Thoracic aorta (tissue), 2 donors: ENCODE measurements at places on chromosomes 16 and 17. TPM values are rescaled to one million over a fixed set of nuclear protein-coding genes. Genes with fewer than 3 reads are reported as not detected.

Gene SLFN12L
- total RNA-seq = 4.1 TPM

Gene HS3ST3A1
- 1.5 TPM for total RNA-seq

Gene ZG16
- total RNA-seq = not detected

- H3K36me3 ChIP-seq = no peaks in the 10 kb centered on the region
- peaks cover 5% of the 10 kb centered on the region for H3K27me3 ChIP-seq
- H3K27ac ChIP-seq = no peak overlapping the region
- H3K4me3 ChIP-seq = no peak overlapping the region
- DNase-seq = no peak
Measured at GRCh38 chr17:44360144-44360533, 3.5 kb downstream of the FAM171A2 start.

- no peaks in the 10 kb centered on the region for H3K4me1 ChIP-seq
- H3K36me3 ChIP-seq = no peaks in the 10 kb centered on the region
- no peaks in the 10 kb centered on the region for H3K27me3 ChIP-seq
- DNase-seq = no peak
- no peak overlapping the region for H3K4me3 ChIP-seq
Measured at GRCh38 chr17:72033334-72033733, 87.5 kb upstream of the SOX9 start.

Gene PRAC2
- total RNA-seq = not detected

Gene KRT17
- 74.7 TPM for total RNA-seq

GRCh38 chr17:58643147-58643546 lies 48.7 kb downstream of the TEX14 start:
- no peak overlapping the region for H3K4me3 ChIP-seq
- no peak for DNase-seq
- no peaks in the 10 kb centered on the region for H3K4me1 ChIP-seq
- H3K27me3 ChIP-seq = no peaks in the 10 kb centered on the region

DNA sequence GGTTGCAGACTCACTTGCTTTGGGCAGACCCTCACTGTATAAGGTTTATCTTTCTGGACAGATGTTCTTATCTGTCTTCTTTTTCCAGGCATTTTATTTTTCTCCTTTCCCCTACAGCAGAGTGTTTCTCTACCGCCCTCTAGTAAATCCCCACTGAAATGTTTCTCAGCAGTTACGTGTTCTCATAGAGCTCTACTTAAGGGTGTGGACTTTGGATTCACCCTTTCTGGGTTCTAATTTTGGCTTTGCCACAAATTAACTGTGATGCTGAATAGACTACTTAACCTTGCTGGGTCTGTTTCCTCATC lies 2.0 kb downstream of the ADAT1 start:
- no peak overlapping the region for H3K27ac ChIP-seq
- no peaks in the 10 kb centered on the region for H3K27me3 ChIP-seq

Gene ST6GALNAC1
- 1.3 TPM for total RNA-seq

- H3K27me3 ChIP-seq = no peaks in the 10 kb centered on the region
- peaks cover 13% of the 10 kb centered on the region for H3K4me1 ChIP-seq
- no peak overlapping the region for H3K4me3 ChIP-seq
- DNase-seq = no peak
Measured at GRCh38 chr16:48441106-48441505, 55.9 kb upstream of the SIAH1 start.

DNA sequence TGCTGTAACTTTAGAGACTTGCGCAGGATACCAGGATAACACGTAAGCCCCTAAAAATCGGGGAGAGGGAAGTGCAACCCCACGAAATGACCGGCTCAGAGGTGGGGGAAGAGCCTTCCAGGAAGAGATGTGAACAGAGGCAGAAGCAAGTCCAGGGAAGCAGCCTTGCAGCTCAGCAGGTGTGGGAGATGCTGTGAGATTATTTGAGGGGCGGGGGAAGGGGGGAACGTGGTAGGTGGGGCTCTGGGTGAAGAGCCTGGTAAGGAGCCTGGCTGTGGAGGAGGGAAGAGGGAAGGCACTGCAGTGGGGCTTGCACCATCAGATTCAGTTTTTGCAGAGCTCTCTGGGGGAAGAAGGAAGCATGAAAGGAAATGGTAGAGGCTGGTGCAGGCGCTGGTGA lies 95.4 kb upstream of the CACNG5 start:
- H3K36me3 ChIP-seq = no peaks in the 10 kb centered on the region
- no peaks in the 10 kb centered on the region for H3K27me3 ChIP-seq
- no peak overlapping the region for H3K4me3 ChIP-seq

Gene TPSAB1
- total RNA-seq = 164 TPM

Gene EPN3
- total RNA-seq = 1.4 TPM

Gene TEKT1
- total RNA-seq = not detected

- peak overlapping the region; percentile 77 for H3K4me3 ChIP-seq
- H3K4me1 ChIP-seq = peaks cover 58% of the 10 kb centered on the region
- H3K36me3 ChIP-seq = no peaks in the 10 kb centered on the region
- no peak for DNase-seq
Measured at GRCh38 chr17:7216242-7217112, 3.2 kb downstream of the DLG4 start.

Gene TBC1D3C
- total RNA-seq = not detected

DNA sequence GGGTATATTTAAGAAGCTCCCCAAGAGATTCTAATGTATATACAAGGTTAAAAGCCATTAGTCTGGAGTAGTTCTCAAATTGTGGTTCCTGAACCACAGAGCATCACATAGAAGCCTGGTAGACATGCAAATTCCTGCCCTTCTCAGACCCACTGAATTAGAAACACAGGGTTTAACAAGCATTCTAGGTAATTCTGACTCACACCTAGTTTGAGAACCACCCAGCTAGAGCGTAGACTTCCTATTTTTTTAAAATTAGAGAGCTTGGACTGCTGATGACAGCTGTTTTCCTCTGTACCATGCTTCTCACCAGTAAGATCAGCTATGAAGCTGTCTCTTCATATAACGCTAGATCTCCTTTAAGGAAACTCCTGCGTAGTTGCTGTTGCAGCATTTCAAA lies 50.6 kb downstream of the HS3ST3B1 start:
- no peak for DNase-seq
- H3K36me3 ChIP-seq = no peaks in the 10 kb centered on the region
- no peak overlapping the region for H3K27ac ChIP-seq
- no peaks in the 10 kb centered on the region for H3K27me3 ChIP-seq
- no peak overlapping the region for H3K4me3 ChIP-seq
- H3K4me1 ChIP-seq = no peaks in the 10 kb centered on the region

DNA sequence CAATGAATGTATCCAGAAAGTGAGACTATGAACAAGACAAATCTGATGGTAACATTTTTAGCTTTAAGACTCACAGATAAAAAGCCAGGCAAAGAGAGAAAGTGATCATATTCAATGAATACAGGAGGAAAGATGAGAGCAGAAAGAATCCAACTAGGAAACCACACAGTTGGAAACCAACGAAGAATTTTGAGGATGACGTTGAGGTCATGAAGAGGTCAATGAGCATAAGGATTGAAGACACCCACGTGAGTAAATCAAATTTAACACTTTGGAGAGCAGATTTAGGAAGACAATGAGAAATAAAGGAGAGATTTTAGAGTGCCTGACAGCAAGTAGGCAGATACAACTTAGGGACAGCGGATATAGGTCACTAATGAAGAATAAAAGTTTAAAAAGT lies 948.1 kb downstream of the KCNJ2 start:
- H3K4me3 ChIP-seq = no peak overlapping the region
- DNase-seq = no peak
- no peaks in the 10 kb centered on the region for H3K36me3 ChIP-seq
- no peaks in the 10 kb centered on the region for H3K27me3 ChIP-seq

DNA sequence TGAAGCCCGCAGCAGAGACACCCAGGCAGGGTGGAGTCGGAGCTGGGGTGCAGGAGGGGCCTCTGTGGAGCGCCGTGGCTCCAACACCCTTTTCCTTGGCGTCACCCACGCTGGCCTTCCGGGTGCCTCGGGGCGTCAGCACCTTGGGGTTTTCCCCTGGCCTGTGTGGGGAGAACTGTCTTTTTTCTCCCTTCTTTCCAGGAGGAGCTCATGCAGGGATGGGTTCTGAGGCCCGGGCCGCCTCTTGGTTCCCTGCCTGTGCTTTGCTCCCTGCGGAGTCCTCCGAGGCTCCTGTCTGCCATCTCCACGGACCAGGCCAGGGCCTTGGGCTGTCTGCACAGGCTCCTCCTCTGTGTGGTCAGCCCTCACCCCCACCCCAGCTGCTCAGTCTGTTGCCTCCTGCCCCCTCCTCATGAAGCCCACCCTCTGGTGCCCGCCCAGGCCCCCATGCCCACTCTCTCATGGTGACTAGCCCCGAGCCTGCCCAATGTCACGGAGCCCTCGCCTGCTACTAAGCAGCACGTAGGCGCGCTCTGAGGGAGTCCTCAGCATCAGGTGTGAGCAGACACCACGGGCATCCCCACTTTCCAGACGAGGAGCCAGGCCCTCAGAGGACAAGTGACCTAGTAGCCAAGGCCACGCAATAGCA lies 5.0 kb downstream of the KATNB1 start:
- no peaks in the 10 kb centered on the region for H3K27me3 ChIP-seq
- H3K27ac ChIP-seq = no peak overlapping the region
- H3K36me3 ChIP-seq = peaks cover 9% of the 10 kb centered on the region
- peaks cover 4% of the 10 kb centered on the region for H3K4me1 ChIP-seq

- H3K4me3 ChIP-seq = no peak overlapping the region
- H3K36me3 ChIP-seq = no peaks in the 10 kb centered on the region
- no peaks in the 10 kb centered on the region for H3K4me1 ChIP-seq
- no peaks in the 10 kb centered on the region for H3K27me3 ChIP-seq
Measured at GRCh38 chr16:6728381-6728780, 604.3 kb upstream of the RBFOX1 start.

- H3K4me1 ChIP-seq = no peaks in the 10 kb centered on the region
- no peak overlapping the region for H3K4me3 ChIP-seq
- no peaks in the 10 kb centered on the region for H3K27me3 ChIP-seq
- peaks cover 9% of the 10 kb centered on the region for H3K36me3 ChIP-seq
- no peak overlapping the region for H3K27ac ChIP-seq
Measured at GRCh38 chr17:63768433-63768832, 5.0 kb downstream of the CCDC47 start.

DNA sequence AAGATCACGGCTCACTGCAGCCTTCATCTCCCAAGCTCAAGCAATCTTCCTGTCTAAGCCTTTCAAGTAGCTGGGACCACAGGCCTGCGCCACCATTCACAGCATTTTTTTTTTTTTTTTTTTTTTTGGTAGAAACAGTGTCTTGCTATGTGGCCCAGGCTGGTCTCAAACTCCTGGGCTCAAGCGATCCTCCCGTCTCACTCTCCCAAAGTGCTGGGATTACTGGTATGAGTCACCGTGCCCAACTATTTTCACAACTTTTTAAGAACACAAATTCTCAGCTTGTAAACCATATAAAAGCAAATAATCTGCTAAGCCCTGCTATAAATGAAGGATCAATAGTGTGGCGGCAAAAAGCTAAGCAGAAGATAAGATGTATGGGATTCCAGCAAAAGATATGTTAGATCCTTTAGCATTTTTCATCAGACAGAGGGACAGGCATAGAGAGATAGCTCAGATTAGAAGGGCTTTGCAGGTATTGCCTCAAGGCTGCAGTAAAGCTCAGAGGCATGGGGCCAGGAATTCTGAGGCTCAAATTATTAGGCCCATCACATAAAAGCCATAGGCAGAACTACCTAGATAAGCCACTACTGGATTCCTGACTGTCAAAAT lies 55.1 kb downstream of the EMP2 start:
- H3K27me3 ChIP-seq = no peaks in the 10 kb centered on the region
- no peaks in the 10 kb centered on the region for H3K4me1 ChIP-seq

DNA sequence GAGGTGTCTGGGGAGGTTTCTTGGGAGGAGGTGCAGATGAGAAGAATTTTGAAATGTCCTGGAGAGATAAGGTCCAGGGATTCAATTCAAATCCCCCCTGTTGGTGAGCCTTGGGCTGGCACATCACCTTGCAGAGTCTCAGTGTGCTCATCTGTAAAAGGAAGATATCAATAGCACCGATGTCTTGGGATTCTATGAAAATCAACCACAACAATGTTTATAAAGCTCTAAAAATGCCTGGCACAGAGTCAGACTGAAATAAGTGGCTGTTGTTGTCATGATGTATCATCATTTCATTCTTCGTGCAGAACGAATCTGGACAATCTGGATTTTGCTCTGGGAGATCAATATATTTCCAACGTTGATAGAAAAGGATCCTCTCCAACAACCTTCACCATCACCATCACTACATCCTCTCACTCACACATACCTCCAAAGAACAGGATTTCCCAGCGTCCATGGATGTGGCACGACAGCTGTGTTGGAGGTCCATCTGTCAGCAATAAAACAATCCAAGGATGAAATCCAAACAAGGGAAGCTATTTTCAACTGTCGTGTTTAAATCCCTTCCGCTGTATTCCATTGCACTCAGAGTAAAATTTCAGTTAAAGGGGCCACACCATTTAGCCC lies 393.7 kb upstream of the DYNLRB2 start:
- no peak for DNase-seq
- peaks cover 11% of the 10 kb centered on the region for H3K4me1 ChIP-seq
- H3K27ac ChIP-seq = no peak overlapping the region
- H3K27me3 ChIP-seq = no peaks in the 10 kb centered on the region
- no peaks in the 10 kb centered on the region for H3K36me3 ChIP-seq
- H3K4me3 ChIP-seq = no peak overlapping the region

Gene MILR1
- 28.8 TPM for total RNA-seq

DNA sequence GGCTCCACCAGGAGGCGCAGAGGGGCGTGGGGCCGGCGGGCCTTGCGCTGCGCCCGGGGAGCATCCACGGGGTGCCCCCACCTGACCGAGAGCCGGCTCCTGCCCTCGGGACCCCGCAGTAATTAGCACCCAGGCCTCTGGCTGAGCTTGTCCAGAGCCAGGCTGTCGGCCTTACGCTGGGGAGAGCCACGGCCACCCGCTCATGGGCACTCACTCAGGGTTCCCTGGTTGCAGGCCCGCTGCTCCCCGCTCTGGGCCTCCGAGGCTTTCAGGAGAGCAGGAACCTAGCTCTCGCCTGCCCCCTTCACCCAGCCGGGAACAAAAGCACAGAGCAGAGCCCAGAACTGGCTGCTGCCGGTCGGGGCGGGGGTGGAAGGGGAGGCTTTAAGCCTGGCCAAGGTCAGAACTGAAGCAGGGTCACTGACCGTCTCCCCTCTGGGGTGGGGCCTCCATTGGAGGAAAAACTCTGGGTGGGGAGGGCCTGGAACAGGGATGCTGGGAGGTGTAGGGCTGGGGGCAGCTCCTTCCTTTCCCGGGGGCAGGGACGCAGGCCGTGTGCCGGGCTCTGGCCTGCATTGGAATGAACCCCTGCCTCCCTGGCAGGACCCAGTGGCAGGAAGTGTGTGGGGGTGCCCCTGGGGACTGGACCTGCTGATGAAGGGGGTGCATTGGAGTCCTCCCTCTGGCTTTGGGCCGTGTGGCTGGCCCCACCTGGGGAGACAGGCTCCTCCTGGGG lies 12.3 kb downstream of the GLIS2 start:
- peaks cover 42% of the 10 kb centered on the region for H3K4me1 ChIP-seq
- no peaks in the 10 kb centered on the region for H3K27me3 ChIP-seq
- H3K36me3 ChIP-seq = peaks cover 8% of the 10 kb centered on the region
- H3K27ac ChIP-seq = peak overlapping the region; percentile 52
- no peak for DNase-seq
- peak overlapping the region; percentile 74 for H3K4me3 ChIP-seq

Gene AANAT
- not detected for total RNA-seq
